RPMI7951 (cell line): ENCODE measurements at places on chromosomes 5 and 9. TPM values are rescaled to one million over a fixed set of nuclear protein-coding genes. Genes with fewer than 3 reads are reported as not detected.
A peak's percentile ranks its signal among the peaks of the same experiment; 100 is the strongest.

- DNase-seq, result no peak
Observed at GRCh38 chr9:34590381-34591247, 1.1 kb upstream of the CNTFR start.

DNA sequence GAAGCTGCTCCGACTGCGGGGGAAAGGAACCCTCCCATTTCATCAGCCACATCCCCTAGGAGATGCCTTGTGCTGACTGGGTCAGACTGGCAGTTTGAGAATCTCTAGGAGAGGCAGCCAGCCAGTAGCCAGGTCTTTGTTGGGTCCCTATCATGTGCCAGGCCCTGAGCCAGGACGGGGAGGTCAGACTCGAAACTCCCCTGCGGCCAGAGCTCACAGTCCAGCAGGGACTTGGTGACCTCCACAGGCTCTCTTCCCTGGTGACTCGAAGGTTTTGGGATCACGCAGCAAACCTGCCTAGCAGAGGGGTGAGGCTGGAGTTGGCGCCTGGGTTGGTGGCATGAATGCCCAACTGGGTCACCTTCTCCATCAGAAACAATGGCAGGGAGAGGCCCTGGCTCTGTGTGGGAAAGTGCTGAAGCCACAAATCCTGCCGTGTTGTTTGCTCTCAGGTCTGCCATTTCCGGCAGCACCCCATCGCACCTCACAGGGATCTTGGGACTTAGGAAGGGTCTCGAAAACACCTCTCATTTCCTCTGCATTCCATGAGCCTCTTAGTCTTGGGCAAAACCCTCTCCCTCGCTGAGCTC, 14.4 kb upstream of the ORM1 start:
- no peak for DNase-seq

DNA sequence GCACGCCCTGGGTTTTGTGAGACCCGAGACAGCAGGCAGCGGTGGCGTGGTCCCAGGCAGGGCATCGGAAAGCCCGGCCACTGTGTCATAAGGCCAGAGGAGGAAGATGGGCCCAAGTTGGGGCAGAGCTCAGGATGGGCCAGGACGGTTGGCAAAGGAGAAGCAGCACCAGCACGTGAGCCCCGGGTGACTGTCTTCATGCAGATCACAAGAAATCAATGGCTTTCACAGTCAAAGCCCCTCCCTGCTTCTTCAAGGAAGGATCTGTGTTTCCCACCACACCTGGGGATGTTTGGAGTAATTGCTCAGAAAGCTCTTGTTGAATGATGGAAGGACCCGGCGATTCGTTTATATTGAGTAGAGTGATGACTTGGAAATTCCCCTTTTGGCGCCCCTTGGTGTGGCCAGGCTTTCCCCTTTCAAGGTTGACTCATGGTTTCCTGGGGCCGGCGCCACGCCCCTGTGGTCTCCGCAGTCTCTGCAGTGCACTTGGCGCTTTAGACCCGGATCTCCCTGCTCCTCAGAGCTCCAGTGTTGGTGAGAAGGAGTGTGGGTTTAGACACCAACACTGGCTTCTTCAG, 52.1 kb downstream of the IL31RA start:
- DNase-seq, result peak; percentile 76

The HTR4 gene
- total RNA-seq, result not detected in 2 replicates

The HAVCR2 gene
- total RNA-seq, result 0.84 and 2.0 TPM in 2 replicates

The SLC1A1 gene
- 5.2 and 6.0 TPM in 2 replicates for total RNA-seq

DNA sequence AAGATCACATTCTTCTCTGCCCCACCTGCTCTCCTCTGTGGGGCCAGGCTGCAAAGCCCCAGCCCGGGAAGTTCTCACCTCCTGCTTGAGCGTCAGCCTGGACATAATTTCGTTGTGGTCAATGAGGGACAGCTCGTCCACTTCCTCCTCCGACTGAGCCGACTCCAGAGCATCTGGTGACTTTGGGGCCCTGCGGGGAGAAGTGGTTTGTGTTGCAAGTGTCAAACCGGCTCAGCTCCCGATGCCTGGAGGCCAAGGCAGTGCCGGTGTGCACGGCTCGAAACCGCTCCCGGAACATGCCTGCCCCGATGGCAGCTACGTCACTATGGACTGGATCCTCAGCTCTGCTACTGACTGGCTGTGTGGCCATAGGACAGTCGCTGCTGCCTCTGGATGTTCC, 52.8 kb downstream of the PRRT1B start:
- no peak for DNase-seq

DNA sequence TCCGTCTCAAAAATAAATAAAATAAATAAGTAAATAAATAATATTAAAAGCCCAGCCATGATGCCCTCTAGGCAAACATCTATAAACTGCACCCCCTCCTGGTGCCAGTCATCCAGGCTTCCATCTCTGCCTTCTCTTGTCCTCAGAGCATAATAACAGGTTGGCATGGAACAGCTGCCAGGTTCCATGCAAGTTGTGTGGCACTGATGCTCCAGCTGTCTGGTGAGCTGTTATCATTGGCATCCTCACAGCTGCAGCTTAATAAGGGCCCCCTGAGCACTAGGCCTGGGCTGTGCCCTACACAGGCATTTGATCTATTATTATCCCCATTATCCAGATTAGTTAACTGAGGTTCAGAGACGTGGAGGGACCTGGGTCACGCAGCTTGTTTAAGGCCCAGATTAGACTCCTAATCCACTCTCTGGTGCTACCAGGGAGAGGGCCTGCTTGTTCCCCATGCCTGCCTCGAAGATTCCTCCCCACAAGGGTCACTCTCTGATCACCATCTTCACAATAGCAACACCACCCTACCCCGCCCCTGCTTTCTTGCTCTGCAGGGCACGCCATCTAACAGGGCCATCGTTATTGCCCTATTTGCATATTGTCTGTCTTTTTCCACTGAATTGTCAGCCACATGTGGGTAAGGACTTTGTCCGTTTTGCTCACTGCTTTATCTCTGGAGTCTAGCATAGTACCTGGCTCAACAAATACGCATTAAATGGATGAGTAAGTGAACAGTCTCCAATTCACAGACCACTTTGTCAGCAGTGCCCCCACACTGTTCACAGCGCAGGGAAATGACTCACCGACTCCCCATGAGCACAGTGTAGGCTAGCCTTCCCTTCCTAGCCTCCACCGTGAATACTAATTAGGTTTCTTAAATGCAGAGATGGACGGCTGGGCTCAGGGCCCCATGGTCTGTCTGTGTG, 1.5 kb upstream of the DNM1 start:
- DNase-seq, result peak; percentile 39

DNA sequence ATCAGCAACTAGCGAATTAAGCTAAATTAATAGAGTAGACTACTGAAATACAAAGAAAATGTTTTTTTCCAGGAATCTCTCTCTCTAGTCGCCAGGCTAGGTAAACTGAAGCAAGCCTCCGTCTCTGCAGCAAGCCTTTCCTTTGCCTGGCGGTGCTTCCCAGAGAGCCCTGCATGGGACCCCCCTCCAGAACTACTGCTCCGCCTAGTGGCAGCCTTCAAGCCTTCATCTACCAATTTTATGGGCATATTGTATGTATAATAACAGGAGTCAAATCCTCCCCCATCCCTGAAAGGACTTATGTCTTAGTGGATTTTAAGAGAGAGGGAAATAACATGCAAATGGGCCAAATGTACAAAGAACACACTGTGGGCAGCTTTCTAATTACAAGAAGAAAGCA, 241.9 kb downstream of the SAXO1 start:
- peak; percentile 20 for DNase-seq

GRCh38 chr5:158811350-158811749, 288.4 kb downstream of the EBF1 start:
- DNase-seq, result no peak

- DNase-seq, result no peak
Observed at GRCh38 chr5:3598207-3598606, 2.6 kb downstream of the IRX1 start.

GRCh38 chr9:116605904-116606341, 81.2 kb upstream of the TRIM32 start:
- no peak for DNase-seq

DNA sequence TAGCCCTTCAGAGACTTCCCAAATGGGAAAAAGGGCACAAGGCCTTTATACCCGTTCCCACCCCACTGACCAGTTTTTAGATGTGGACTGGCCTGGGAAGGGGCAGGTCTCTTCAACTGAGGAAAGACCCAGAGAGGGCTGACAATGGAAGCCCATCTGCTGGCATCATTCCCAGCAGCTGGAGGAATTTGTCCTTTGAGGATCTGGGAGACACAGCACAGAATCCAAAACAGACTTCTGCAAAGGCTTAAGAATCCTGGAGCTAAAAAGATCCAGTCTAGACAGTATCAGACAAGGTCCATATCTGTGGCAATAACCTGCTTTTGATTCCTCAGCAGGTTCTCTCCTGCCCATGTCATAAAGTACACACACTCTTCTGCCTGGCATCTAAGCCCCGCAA, 329.2 kb downstream of the TMEM167A start:
- no peak for DNase-seq

The ABO gene
- not detected in 2 replicates for total RNA-seq

The NUDT12 gene
- total RNA-seq, result 10.8 and 12.0 TPM in 2 replicates
